ENCODE measurements at places on chromosomes 6 and 20. TPM values are rescaled to one million over a fixed set of nuclear protein-coding genes. Genes with fewer than 3 reads are reported as not detected.

GRCh38 chr6:129740013-129740412 is 30.0 kb upstream of the ARHGAP18 start:
- no peaks in the 10 kb centered on the region for H3K27me3 ChIP-seq
- no peaks in the 10 kb centered on the region for H3K36me3 ChIP-seq
- no peaks in the 10 kb centered on the region for H3K4me1 ChIP-seq
- H3K4me3 ChIP-seq, result no peak overlapping the region
- no peak overlapping the region for H3K27ac ChIP-seq

DNA sequence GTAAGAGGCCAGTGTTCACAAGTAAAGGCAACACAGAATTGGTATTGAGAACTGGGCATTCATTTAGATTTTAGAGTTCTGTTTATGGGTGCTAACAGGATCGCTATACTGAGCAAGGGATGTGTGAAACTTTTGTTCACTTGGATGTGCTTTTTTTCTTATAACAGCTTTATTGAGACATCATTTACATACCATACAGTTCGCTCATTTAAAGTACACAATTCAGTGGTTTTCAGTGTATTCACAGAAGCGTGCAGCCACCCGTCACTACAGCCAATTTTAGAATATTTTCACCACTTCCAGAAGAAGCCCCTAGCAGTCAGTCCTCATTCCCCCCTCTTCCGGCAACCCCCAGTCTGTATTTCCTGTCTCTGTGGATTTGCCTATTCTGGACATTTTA is 48.7 kb downstream of the GFRA4 start:
- no peaks in the 10 kb centered on the region for H3K27me3 ChIP-seq
- peaks cover 11% of the 10 kb centered on the region for H3K4me1 ChIP-seq
- no peak overlapping the region for H3K27ac ChIP-seq
- no peak for DNase-seq

DNA sequence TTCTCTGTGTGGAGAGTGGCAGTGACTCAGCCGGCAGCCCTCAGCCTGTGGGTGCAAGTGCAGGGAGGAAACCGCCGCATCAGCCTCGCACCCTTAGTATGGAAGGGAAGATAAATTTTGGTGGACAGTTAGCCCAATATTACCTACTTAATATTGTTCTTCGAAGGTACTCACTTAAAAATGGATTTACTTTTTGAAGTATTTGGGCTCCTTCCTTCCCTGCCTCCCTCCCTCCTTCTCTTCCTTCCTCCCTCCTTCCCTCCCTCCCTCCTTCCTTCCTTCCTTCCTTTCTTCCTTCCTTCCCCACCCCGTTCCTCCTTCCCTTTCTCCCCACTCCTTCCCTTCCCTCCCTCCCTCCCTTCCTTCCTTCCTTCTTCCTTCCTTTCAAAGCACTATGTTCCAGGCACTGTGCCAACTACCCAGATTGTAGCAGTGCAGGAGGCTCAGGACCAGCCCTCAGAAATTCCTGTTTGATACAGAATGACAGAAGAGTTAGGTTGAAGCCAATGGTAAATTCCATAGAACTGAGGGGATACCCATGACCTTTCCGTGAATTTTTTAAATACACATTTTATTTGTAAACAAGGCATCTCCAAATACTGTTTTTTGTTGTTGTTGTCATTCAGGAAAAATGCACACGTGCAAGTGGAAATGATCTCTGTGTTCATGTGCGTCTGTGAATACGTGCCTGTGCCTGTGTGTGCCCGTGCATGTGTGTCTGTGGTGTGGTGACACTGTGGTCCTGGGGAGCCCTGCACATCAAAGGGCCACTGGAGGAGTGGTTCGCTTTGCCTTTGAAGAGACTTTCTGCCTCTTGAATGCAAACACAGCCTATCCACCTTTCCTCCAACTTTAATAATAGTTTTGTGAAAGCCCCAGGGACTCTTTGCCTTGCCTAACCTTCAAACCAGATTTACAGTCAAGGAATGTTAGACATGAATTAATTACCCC is 141.7 kb downstream of the EDN3 start:
- no peak overlapping the region for H3K4me3 ChIP-seq
- H3K4me1 ChIP-seq, result peaks cover 22% of the 10 kb centered on the region
- H3K27me3 ChIP-seq, result no peaks in the 10 kb centered on the region
- no peak overlapping the region for H3K27ac ChIP-seq
- no peak for DNase-seq

- no peaks in the 10 kb centered on the region for H3K4me1 ChIP-seq
- no peak for DNase-seq
- no peaks in the 10 kb centered on the region for H3K27me3 ChIP-seq
- no peaks in the 10 kb centered on the region for H3K36me3 ChIP-seq
These were observed 15.2 kb downstream of the COL19A1 start for GRCh38 chr6:69881322-69882151.

DNA sequence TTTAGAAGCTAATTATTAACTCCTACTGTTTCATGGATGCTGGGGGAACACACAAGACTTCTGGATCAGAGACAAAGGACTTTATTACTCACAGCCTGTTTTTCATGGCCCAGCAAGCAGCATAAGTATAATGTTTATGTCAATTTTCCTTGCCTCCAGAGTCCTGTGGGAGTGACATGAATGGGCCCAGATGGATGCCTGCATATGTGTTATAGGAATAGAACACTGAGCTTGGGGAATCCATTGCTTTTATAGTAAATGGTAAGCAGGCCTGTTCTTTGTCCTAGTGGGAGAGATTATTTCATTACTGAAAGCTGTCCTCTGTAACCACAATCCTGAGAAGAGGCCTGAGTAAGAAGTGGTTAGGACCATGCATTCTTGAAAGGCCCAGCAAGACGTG is 25.6 kb downstream of the BLTP3A start:
- no peak overlapping the region for H3K4me3 ChIP-seq
- no peaks in the 10 kb centered on the region for H3K27me3 ChIP-seq
- H3K36me3 ChIP-seq, result no peaks in the 10 kb centered on the region

GRCh38 chr20:4247898-4248858 is 232.8 kb upstream of the RNF24 start:
- H3K4me3 ChIP-seq, result no peak overlapping the region
- H3K36me3 ChIP-seq, result no peaks in the 10 kb centered on the region
- H3K4me1 ChIP-seq, result peaks cover 3% of the 10 kb centered on the region

DNA sequence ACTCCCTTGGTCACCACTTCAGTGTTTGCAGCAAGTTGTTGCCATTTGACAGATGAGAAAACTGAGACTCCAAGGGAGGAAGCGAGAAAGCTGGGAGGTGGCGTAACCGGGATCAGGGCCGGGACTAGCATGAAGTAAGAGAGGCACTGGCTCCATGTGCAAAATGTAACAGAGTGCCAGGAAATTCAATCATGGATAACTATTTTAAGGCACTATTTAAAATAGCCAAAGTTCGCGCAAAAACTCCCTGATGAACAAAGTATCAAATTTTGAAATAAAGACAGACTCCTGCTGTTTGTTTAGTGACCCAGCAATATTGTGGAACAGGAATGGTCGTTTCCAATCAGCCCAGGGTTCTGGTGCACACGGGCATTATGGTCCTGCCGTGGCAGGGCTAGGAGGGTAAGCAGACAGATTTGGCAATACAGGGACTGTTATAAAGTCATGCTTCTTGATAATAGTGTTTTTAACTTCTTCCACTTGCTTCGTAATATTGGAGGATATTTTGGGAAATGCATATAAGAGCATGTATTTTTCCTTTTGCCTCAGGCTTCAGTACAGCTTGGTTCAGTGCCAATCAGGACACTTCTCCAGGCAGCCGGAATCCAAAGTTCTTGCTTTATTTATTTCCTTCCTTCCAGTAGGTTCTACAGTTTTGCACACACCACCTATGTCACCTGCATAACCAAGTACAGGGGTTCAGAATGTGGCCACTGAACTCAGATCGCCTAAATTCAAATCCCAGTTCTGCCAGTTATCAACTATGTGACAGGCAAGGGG is 141.6 kb downstream of the EYA2 start:
- no peaks in the 10 kb centered on the region for H3K27me3 ChIP-seq
- H3K4me1 ChIP-seq, result peaks cover 27% of the 10 kb centered on the region
- H3K4me3 ChIP-seq, result no peak overlapping the region
- no peaks in the 10 kb centered on the region for H3K36me3 ChIP-seq

- H3K27ac ChIP-seq, result peak overlapping the region; percentile 39
- peak overlapping the region; percentile 10 for H3K4me3 ChIP-seq
- peaks cover 25% of the 10 kb centered on the region for H3K4me1 ChIP-seq
- peak; percentile 68 for DNase-seq
These were observed 12.5 kb upstream of the TMEM30A start for GRCh38 chr6:75296811-75297779.

GRCh38 chr6:40352527-40353170 is 234.5 kb downstream of the LRFN2 start:
- H3K27me3 ChIP-seq, result no peaks in the 10 kb centered on the region
- H3K4me1 ChIP-seq, result peaks cover 22% of the 10 kb centered on the region
- H3K4me3 ChIP-seq, result no peak overlapping the region
- H3K27ac ChIP-seq, result no peak overlapping the region
- H3K36me3 ChIP-seq, result no peaks in the 10 kb centered on the region

- no peak overlapping the region for H3K4me3 ChIP-seq
- peaks cover 11% of the 10 kb centered on the region for H3K4me1 ChIP-seq
- H3K36me3 ChIP-seq, result no peaks in the 10 kb centered on the region
- H3K27me3 ChIP-seq, result no peaks in the 10 kb centered on the region
- no peak overlapping the region for H3K27ac ChIP-seq
These were observed 388.2 kb upstream of the CITED2 start for GRCh38 chr6:139762587-139763031.

The SNAI1 gene
- total RNA-seq, result 4.0 TPM

The FLRT3 gene
- 24.0 TPM for total RNA-seq

The KIF25 gene
- 1.2 TPM for total RNA-seq

The RMND1 gene
- total RNA-seq, result 44.0 TPM
